T-helper 2 cell (primary cell): ENCODE measurements at places on chromosomes 11 and 22.

GRCh38 chr11:116532066-116532465, 240.7 kb downstream of the BUD13 start:
- no peak for DNase-seq

GRCh38 chr11:112614605-112615004, 346.6 kb upstream of the NCAM1 start:
- no peak for DNase-seq

DNA sequence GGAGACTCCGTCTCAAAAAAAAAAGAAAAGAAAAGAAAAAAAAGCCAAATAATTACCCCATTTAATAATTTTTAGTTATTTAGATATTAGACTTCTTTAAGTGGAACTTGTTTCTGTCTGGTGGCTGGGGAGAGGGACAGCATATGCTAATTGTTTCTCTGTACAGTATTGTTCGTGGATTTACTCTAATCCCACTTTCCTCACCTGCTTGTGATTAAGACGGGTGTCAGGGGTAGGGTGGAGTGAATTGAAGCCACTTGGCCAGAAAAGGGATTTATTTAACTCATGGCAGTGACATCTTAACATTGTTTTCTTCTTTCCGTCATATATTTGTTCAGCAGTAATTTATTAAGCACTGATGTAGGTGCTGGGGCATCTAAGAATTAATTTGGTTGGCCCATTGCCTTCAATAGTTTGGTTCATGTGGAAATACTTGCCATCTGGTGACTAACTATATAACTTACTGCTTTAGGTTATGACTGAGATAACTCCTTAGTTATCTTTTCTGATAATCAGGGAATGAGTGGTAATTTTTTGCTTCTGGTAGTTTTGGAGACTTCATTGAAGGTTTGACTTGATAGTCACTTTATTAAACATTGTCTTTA, 4.6 kb downstream of the TNRC6B start:
- DNase-seq, result no peak

- no peak for DNase-seq
Measured at GRCh38 chr11:1348146-1348795, 38.8 kb upstream of the TOLLIP start.

GRCh38 chr11:110447897-110448745, 18.4 kb downstream of the FDX1 start:
- DNase-seq, result no peak

GRCh38 chr11:13010749-13011465, 1.8 kb downstream of the RASSF10 start:
- DNase-seq, result no peak

GRCh38 chr11:115439969-115440540, 64.2 kb downstream of the CADM1 start:
- DNase-seq, result no peak

DNA sequence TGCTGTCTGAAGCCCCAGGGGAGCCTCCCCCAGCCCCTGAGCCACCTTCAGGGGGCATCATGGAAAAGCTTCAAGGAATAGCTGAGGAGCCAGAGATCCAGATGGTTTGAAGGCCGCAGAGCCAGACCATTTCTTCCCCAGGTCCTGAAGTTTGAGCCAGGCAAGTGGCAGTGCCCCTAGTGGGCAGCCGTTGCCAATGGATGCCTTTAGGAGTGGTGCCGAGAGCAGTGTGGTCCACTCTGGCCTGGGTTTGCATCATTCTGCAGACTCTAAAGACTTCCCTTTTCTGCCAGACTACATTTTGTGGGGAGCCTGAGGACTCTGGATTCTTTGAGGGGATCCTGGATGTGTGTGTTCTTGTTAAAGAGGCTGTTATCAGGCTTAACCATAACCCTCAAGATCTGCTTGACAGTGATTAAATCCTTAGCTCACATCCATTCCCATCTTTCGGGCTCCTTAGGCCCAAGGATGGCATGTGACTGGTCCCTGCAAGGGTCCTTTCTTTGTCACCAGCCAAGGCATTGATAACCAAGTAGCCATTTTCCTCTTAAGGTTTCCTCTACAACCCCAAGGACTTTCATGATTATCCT, 13.1 kb downstream of the HINFP start:
- no peak for DNase-seq

DNA sequence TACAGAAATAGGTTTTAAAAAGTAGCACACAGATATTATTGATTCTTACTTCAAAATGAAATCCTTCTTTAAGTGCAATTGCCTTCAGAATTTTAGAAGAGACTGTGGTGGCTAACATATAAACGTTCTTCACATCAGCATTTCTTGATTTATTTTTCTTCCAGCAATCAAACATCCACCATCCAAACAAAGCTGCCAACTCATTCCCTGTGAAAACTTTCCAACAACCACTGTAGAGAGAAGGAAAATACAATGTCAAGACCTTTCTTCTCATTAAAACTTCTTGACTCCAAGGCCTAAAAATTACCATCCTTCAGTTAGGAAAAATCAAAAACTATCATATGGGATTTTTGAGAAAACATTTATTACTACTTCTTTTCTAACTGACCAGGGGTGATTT, 34.0 kb upstream of the P4HA3 start:
- DNase-seq, result no peak

- no peak for DNase-seq
Measured at GRCh38 chr11:126104420-126104819, 41.8 kb upstream of the CDON start.

DNA sequence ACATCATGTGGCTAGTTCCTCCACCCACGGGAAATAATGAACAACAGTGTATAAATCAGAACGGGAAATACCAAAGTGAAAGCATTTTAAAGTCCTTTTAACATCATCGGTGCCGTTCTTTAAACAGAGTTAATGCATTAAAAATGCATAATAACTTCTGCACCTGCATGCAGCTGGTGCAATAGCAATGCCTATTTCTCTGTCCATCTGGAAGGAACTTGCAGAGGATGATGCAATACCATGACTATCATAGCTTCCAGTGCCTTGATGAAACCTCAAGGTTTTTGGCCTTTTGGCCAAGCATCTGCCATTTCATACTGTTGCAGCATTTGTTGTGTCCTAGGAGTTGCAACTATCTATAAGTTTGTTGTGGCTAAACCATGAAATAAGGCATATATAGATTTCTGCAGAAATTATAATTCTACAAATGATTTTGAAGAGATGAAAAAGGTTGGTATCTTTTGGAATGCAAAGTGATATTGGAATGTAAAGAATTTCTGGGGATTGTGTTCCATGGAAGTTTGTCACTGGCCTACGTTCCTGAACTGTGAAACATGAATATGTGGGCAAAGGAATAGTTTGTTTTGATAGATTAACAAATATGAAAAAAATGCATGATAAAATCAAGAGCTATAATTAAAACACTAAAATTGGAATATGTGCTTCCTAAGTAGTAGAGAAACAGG, 9.8 kb upstream of the EIF3F start:
- no peak for DNase-seq

DNA sequence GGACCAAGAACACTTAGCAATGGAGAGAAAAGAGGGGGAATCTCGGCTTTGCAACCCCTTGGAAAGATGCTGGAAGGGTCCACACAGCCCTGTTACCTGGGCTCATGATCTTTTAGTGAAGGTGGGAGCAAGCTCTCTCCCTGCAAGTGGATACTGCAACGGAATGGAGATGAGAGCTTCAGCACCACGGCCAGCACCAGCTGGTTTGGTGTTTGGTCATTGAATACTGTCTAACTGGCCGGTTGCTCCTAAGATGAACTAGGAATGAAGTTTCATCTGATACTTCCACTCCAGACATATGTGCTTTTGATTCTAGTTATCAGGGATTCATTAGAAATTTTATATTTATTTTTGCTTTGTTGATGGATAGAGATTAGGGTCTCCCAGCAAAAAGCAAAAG, 16.3 kb downstream of the HTR3A start:
- DNase-seq, result peak; percentile 20

DNA sequence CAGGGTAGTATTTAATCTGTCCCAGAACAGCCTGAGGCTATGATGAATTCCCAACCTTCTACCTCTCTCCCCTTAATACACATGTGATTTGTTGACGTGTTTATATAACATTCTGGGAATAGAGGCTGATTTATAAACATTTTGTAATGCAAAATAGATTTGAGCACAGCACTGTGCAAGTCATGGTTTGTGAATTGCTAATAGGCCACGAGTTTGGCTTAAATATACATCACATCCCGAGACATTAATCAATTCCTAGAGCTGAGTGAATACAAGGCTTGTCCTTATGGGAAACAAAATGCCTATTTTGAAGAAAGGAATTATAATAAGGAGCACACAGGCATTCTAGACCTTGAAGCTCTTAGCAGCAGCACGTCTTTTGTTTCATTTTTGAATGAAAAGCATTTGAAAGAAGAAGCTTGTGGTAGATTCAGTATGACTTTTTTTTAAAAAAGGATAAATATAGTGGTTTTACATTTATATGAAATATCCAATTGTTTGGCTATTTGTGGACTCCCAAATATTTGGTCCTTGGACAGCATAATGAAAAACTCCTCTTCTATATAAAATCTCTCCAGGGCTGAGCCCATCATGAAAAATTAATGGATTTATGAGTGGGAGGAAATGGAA, 116.4 kb downstream of the SLC17A6 start:
- DNase-seq, result no peak

DNA sequence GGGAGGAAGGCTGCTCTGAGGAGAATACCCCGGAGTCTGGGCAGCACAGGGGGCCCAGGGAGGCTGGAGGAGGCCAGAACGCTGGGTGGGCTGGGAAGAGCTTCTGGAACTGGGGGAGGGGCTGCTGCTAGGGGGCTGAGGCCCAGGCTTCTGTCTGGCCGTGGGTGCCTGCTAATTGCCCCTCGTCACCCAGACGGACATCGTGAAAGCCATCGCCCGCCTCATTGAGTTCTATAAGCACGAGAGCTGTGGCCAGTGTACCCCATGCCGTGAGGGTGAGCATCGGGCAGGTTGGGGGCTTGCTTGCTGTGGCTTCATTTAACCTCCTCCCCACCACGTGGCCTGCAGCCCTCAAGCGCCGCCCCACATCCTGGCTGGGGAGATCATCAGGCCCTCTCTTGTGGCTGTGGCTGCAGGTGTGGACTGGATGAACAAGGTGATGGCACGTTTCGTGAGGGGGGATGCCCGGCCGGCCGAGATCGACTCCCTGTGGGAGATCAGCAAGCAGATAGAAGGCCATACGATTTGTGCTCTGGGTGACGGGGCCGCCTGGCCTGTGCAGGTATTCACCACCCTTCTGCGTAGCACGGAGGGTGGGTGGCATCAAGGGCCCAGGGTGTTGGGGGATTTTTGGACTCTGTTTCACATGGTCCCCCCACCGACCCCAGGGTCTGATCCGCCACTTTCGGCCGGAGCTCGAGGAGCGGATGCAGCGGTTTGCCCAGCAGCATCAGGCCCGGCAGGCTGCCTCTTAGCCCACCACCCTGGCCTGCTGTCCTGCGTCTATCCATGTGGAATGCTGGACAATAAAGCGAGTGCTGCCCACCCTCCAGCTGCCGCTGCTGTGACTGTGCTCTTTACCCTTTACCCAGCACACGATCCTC, 5.2 kb downstream of the NDUFV1 start:
- no peak for DNase-seq

- DNase-seq, result no peak
Measured at GRCh38 chr11:72072348-72072747, 8.0 kb downstream of the NUMA1 start.

DNA sequence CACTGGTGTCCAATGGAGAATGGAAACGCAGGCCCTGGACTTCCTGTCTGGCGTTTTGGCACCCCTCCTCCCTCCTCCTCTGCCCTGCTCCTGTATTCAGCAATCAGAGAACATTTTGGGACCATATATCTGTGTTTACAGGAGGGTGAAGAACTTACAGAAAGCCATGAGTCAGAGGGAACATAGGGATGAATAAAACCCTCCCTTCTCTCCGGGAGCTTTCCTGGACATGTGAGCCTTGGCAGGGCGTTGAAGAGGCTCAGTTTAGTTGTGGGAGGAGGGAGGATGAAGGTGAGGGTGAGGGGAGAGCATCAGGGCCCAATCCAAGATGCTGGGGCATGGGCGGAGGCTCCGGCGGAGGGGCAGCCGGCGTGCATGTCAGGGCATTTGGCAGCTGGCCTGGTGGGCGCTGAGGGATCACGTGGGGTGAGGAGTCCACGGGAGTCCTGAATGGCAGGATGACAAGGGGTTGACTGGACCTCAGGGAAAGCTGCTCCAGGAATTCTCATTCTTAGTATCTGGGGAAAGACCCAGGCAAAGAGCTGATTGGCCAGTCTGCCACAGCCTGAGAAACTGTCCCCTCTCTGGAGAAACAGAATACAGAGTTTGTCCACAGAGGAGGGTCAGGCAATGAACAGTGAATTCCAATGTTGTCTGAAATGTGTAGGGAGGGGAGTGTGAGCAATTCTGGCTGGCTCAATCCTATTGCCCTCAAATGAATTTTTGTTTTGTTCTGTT, 28.9 kb downstream of the MICAL2 start:
- no peak for DNase-seq

- no peak for DNase-seq
Measured at GRCh38 chr11:75141166-75141565, 9.7 kb upstream of the SLCO2B1 start.

DNA sequence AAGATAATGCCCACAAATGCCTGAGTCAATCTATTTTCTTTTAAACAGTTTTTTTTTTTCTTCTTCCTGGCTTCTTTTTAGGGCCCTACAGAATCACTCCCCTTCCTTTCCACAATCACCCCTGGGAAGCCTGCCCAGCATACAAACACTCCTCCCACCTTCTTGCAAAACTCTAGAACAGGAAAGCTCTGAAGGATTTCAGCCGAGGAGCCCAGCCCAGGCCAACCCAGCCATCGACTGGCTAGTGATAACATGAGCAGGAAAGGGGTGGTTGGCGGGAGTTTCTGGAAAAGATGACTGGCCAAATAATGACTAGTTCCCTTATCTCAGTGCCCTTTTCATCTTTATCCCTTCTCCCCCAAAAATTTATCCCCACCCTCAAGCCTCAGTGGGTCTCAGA, 68.2 kb downstream of the USP35 start:
- DNase-seq, result no peak

DNA sequence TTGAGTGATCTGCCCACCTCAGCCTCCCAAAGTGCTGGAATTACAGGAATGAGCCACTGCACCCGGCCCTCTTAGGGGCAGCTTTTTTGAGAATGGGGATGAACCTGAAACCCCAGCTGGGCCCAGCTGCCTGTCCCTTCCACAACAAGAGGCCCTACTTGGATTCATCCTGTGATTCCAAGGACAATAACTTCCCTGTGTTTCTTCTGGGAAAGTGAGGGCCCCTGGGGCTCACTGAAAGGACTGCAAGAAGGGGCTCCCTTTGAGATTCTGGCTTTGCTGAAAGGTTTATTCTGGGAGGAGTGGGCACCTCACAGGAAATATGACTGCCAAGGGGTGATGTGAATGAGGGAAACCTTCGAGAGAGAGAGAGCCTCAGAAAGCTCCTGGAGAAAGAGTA, 12.3 kb upstream of the GNAZ start:
- no peak for DNase-seq

- DNase-seq, result no peak
Measured at GRCh38 chr22:35568751-35569739, 28.4 kb downstream of the RASD2 start.
